Pancreas (tissue), 10 donors: ENCODE measurements at places on chromosomes 12 and 14. TPM values are rescaled to one million over a fixed set of nuclear protein-coding genes. Genes with fewer than 3 reads are reported as not detected.

Gene DBX2
- 0.04 TPM for polyA plus RNA-seq

DNA sequence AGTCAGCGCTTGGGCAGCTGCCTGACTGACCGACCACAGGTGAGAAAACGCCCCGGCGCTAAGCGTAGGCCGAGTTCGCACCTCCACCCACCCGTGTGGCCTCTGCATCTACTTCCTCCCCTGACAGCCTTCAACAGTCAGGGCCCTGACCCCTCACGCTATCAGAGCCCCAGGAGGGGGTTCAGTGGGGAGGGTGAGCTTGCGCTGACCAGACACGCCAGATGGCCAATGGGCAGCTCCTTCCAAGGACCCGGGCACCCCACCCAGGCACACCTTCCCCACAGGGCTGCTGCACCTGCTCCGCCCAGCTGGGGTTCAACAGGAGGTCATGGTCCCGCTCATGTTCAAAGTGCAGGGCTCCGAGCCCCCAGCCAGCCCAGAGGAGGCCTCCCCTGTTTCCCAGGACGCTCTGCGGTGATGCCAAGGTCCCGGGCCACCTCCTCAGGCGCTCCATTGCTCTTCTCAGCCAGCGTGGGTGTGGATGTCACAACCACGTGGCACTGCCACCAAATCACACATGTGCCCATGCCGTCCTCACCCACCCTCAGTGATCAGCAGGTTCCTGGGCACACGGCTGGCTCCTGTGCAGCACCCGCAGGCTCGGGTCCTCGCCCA lies 48.7 kb upstream of the BCL11B start:
- H3K4me1 ChIP-seq = no peaks in the 10 kb centered on the region
- H3K4me3 ChIP-seq = no peak overlapping the region
- DNase-seq = no peak
- no peaks in the 10 kb centered on the region for H3K36me3 ChIP-seq
- no peaks in the 10 kb centered on the region for H3K27me3 ChIP-seq
- no peak overlapping the region for H3K27ac ChIP-seq

DNA sequence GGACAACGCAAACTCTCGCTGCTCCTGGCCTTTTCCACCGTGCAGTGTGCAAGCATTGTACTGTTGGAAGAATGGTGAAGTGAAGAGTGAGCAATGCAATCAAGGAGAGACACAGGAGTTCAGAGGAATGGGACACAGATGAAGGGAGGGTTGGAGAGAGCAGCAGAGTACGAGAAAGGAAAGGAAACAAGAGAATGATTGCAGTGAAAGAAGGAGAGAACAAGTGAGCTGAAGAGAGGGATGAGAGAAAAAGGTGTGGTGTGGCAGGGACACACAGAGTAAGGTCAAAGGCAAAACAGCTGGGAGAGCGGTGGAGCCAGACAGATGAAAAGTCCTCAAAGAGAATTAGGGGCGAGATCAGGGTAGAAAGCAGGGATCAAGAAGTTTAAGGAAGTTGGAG lies 13.0 kb downstream of the CACNB3 start:
- no peaks in the 10 kb centered on the region for H3K4me1 ChIP-seq
- no peak overlapping the region for H3K4me3 ChIP-seq
- H3K27me3 ChIP-seq = no peaks in the 10 kb centered on the region

- H3K27me3 ChIP-seq = no peaks in the 10 kb centered on the region
- H3K27ac ChIP-seq = no peak overlapping the region
- H3K4me3 ChIP-seq = no peak overlapping the region
- no peak for DNase-seq
- no peaks in the 10 kb centered on the region for H3K36me3 ChIP-seq
- H3K4me1 ChIP-seq = no peaks in the 10 kb centered on the region
These were observed 39.8 kb downstream of the RNF34 start for GRCh38 chr12:121439715-121440114.

DNA sequence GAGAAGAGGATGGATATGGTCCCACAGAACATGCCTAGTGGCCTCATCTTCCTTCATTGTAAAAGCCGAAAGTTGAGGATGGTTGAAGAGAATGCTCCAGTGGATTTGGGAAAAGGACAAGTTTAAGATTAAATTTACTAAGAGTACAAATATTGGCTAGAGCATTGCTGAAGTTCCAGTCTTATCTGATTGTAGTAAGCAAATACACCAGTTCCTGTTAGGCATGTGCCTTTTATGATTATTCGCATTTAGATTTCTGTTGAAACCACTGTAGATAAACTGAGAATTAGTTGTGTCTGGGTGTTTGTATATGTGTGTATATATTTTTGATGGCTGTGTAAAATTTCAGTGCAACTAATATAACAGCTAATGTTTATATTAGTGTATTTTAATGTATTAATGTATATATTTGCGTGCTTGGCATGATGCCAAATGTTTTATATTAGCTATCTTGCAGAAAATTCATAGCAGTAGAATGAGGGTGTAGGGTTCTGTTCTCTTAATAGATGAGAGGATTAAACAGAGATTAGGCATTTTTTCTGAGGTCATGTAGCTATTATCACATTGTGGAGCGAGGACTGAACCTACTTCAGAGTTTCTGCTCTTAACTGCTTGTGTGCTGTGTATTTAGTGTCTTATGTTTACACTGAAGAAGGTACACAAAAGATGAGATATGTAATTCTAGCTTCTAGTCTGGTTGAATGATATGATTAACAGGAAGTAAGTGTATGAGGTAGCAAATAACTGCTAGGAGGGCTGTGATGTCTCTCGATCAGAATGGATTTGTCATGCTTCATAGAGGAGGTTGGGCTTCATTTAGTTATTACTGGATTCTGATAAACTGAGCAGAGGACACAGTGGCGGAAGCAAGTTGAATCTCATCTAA lies 21.1 kb downstream of the FKBP3 start:
- DNase-seq = no peak
- peaks cover 8% of the 10 kb centered on the region for H3K4me1 ChIP-seq
- no peaks in the 10 kb centered on the region for H3K27me3 ChIP-seq
- H3K4me3 ChIP-seq = no peak overlapping the region
- H3K36me3 ChIP-seq = no peaks in the 10 kb centered on the region

DNA sequence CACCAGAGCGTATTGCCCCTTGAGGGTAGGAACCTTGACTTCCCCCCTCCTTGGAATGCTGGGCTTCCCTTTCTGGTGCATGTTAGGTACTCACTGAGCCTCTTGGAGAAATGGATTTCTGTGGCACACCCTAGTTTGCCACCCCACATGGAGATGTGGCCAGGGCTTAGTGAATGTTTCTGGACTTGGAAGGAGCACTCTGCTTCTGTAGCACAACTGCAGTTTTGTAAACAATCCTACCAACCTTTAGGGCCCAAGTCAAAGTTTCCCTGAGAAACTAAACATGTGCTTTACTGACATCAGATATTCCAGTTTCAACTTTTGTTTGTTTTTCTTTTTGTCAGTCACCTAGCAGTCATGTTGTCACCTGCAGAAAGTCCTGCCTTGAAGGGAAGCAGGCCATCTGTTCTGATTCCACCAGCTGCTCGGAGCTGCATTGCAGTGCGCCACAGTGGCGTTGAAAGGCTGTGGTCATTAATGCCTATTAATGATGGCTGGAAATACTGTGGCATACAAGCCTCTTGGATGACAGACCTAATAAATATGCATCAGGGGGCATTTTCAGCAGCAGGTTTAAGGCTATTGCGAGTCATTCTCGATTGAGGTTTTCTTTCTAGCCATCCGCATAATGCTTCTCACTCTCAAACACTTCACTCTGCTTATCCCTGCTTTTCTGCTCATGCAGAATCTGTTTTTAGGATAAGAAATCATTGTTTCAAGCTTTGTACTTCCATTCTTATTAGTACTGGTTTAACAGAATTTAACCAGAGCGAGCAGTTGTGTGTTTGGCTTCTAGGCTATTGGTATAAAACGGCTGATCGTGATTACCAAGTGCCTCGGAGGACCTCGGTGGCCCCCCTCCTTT lies 7.8 kb downstream of the PELI2 start:
- no peaks in the 10 kb centered on the region for H3K36me3 ChIP-seq
- peak overlapping the region; percentile 21 for H3K4me3 ChIP-seq

DNA sequence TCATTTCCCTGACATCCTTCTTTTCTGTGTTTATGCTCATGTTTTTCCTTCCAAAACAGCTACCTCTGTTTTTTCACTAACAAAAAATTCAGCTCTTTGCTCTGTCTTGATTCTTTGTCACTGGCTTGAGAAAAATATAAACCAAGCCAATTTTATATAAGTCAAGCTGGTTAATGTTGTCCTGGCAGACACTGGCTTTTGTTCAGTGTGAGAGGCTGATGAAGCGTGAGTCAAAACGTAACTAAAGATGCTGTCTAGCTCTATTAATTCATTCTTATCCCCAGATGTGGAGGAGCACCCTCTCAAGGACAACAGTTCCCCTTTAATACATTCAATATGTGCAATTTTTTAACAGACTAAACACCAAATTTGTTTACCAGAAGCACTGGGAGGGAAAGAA lies 15.8 kb downstream of the TSPAN8 start:
- DNase-seq = no peak
- H3K4me1 ChIP-seq = peaks cover 7% of the 10 kb centered on the region
- H3K27me3 ChIP-seq = no peaks in the 10 kb centered on the region
- H3K4me3 ChIP-seq = no peak overlapping the region
